ENCODE measurements at places on chromosomes 13 and 19. TPM values are rescaled to one million over a fixed set of nuclear protein-coding genes. Genes with fewer than 3 reads are reported as not detected.

FAM216B gene
- total RNA-seq, result not detected

LYL1 gene
- 17.8 TPM for total RNA-seq

SYCN gene
- total RNA-seq, result not detected

NRTN gene
- total RNA-seq, result 12.2 TPM

GRCh38 chr13:42967660-42968059 lies 24.4 kb downstream of the EPSTI1 start:
- no peaks in the 10 kb centered on the region for H3K27me3 ChIP-seq
- H3K4me3 ChIP-seq, result no peak overlapping the region
- DNase-seq, result no peak
- no peak overlapping the region for H3K27ac ChIP-seq
- H3K4me1 ChIP-seq, result peaks cover 16% of the 10 kb centered on the region
- no peaks in the 10 kb centered on the region for H3K36me3 ChIP-seq

- no peaks in the 10 kb centered on the region for H3K36me3 ChIP-seq
- H3K27ac ChIP-seq, result peak overlapping the region; percentile 17
- no peak overlapping the region for H3K4me3 ChIP-seq
- no peaks in the 10 kb centered on the region for H3K27me3 ChIP-seq
- no peaks in the 10 kb centered on the region for H3K4me1 ChIP-seq
These were observed 25.3 kb upstream of the SLC46A3 start for GRCh38 chr13:28744091-28744536.

DNA sequence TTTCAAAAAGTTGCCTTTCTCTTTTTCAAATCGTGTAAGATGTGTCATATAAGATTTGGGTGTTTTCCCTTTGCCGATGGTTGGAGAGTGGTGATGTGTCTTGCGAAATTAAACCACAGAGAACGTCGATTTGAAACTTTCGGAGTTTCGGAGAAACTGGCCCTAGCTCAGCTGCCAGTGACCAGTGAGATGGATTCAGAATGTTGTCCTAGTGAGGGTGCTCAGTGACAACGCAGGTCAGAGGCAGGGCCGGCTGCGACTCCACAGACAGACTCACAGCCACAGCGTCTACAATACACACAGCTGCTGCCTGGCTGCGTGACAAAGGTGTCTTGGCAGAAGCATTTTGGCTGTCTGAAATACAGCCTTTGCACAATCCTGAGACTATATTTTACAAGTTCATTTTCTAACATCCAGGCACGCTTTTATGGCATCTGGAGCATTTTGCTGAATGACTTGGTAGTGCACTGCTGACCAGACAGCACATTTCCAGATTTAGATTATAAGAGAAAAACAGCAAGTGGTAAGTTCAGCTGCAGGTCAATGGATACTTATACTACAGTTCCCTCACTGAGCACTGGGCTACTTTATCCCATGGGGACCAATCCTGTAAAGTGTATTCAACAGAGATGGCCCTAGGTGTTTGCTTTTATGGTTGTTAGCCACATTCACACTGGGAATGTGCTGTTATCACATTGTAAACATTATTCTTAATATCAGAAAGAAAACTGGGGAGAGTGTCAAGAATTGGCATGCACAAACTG lies 207.5 kb downstream of the KCNRG start:
- no peak overlapping the region for H3K4me3 ChIP-seq
- peaks cover 10% of the 10 kb centered on the region for H3K4me1 ChIP-seq
- H3K36me3 ChIP-seq, result no peaks in the 10 kb centered on the region
- H3K27me3 ChIP-seq, result no peaks in the 10 kb centered on the region
- DNase-seq, result peak; percentile 87

- H3K4me1 ChIP-seq, result no peaks in the 10 kb centered on the region
- no peaks in the 10 kb centered on the region for H3K36me3 ChIP-seq
- DNase-seq, result no peak
- no peaks in the 10 kb centered on the region for H3K27me3 ChIP-seq
These were observed 251.9 kb downstream of the COL4A1 start for GRCh38 chr13:110055089-110055488.

DNA sequence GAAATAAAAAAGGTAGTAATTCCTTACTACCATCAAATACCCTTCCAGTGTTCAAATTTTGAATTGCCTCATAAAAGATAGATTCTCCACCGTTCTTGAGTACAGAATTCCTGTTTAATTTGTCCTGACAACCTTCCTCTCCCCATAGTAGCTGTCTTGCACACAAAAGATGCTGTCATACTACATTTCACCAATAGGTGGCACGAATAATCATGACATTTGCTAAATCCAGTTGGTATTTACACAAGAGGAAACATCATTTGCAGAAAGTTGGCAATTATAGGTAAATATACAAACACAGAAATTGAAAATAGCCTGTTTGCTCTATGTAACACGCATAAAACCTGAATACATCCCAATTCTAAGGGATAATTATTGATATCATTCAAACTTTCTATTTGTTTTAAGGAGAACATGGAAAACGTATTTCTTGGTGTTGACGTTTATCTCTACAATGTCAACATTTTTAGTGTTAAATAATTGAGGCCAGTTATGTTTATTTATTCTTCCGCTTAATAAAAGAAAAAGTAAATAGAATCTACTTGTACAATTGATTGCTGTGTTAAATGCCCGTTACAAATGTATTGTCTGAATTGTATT lies 58.3 kb upstream of the CLDN10 start:
- H3K36me3 ChIP-seq, result no peaks in the 10 kb centered on the region
- peaks cover 5% of the 10 kb centered on the region for H3K4me1 ChIP-seq
- no peak overlapping the region for H3K4me3 ChIP-seq
- no peaks in the 10 kb centered on the region for H3K27me3 ChIP-seq
- H3K27ac ChIP-seq, result no peak overlapping the region

DNA sequence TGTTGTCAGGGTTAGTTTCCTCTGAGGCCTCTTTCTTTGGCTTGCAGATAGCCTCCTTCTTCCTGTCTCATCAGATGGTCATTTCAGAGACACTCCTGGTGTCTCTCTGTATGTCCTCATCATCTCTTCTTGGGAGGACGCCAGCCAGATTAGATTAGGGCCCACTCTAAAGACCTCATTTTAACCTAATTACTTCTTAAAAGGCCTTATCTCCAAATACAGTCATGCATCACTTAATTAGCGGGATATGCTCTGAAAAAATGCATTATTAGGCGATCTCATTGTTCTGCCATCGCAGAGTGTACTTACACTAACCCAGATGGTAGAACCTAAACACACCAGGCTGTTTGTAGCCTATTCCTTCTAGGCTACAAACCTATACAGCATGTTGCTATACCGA lies 89.0 kb downstream of the CDK8 start:
- H3K27ac ChIP-seq, result no peak overlapping the region
- no peak for DNase-seq
- peaks cover 6% of the 10 kb centered on the region for H3K36me3 ChIP-seq
- H3K4me1 ChIP-seq, result no peaks in the 10 kb centered on the region
- H3K4me3 ChIP-seq, result no peak overlapping the region

GRCh38 chr19:9295411-9295849 lies 14.2 kb downstream of the ZNF699 start:
- no peak overlapping the region for H3K27ac ChIP-seq
- no peak overlapping the region for H3K4me3 ChIP-seq
- H3K4me1 ChIP-seq, result no peaks in the 10 kb centered on the region
- DNase-seq, result no peak
- no peaks in the 10 kb centered on the region for H3K27me3 ChIP-seq
- peaks cover 27% of the 10 kb centered on the region for H3K36me3 ChIP-seq

DNA sequence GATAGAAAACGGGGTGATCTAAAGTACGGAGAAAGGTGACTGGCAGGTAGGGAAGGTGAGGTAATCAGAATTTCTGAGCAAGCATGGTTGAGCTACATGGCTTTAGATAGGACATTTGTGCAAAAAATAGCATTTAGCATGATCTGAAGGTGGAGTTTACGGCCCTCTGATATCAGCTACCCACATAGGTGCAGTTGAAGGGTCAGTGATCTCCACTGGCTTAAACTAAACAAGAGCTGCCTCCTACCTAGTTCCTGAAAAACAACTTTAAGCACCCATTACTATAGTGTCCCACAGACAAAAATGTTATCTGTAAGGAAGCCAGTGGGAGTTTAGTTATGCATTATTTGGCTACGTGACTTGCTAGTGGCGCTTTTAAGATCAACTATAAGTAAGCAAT lies 1.2 kb upstream of the CASP14 start:
- peaks cover 5% of the 10 kb centered on the region for H3K27me3 ChIP-seq
- no peaks in the 10 kb centered on the region for H3K4me1 ChIP-seq
- no peak for DNase-seq
- H3K4me3 ChIP-seq, result no peak overlapping the region

DNA sequence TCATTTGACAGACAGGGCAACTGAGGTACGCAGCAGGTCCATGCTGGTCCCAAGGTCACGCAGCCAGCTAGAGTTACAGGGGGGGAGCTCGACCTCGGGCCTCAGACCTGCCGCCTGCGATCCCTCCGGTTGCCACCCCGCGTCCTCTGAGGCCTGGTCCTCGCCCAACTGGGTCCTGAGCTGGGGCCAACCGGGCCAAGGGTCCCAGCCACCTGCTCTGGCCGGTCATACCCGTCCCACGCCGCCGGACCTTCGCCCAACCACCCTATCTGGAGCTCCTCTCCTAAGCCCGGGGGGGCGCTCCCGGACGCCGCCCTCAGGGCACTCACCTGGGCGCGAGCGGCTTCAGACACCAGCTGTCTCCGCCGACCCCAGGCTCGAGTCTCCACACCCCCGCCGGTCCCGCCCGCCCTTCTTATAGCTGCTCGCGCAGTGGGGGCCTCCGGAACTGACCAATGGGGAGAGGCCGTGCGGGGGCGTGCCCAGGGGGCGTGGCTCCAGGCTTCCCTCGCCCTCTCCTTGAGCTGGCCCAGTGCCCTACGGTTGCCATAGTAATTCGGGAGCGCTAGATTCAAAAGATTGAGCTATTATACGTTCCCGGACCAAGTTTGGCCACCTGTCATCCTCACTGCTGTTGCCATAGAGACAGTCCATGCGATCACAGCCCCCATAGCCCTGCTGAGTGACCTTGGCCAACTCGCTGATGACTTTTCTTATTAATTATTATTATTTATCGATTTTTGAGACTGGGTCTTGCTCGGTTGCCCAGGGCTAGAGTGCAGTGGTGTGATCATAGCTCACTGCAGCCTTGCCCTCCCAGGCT lies at the start of gene PLIN5:
Gene PLIN5 (minus strand): TSS at position 389 of the 823 bp plus-strand sequence. CDS start 1,150 bp downstream, outside the sequence.
- no peaks in the 10 kb centered on the region for H3K4me1 ChIP-seq
- H3K27ac ChIP-seq, result no peak within 1 kb of the TSS
- peak; percentile 84 for DNase-seq
- no peak within 1 kb of the TSS for H3K4me3 ChIP-seq
- no peaks in the 10 kb centered on the region for H3K36me3 ChIP-seq

DNA sequence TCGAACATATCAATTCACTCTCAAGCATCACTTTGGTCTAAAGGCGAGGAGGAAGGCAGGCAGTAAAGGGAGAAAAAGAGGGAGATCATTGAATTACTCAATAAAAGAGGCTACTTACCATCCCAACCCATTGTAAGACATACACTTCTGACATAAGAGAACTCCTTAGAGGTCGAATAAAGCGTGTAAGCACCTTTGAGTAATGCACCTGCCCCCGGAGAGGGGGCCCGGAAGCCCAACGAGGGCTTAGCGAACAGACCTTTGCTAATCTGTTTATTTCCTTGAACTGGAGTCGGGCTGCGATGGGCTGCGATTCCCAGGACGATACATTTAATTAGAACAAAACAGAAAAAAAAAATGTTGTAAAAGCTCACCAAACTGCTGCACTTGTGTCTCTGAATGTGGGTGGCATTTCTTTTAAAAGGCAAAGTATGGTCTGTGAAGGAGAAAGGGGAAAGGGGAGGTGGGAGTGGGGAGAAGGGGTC lies 3.0 kb downstream of the ZC3H4 start:
- no peaks in the 10 kb centered on the region for H3K4me1 ChIP-seq
- DNase-seq, result no peak
- H3K27me3 ChIP-seq, result no peaks in the 10 kb centered on the region
- peak overlapping the region; percentile 100 for H3K27ac ChIP-seq

- H3K4me3 ChIP-seq, result peak within 1 kb of the TSS; percentile 41
- H3K36me3 ChIP-seq, result no peaks in the 10 kb centered on the region
- H3K27ac ChIP-seq, result peak within 1 kb of the TSS; percentile 96
- no peaks in the 10 kb centered on the region for H3K27me3 ChIP-seq
These were observed at the start of gene HOOK2 for GRCh38 chr19:12774588-12775555. Gene HOOK2 (minus strand): TSS chr19:12775552. CDS start chr19:12775449, 103 bp downstream.

DNA sequence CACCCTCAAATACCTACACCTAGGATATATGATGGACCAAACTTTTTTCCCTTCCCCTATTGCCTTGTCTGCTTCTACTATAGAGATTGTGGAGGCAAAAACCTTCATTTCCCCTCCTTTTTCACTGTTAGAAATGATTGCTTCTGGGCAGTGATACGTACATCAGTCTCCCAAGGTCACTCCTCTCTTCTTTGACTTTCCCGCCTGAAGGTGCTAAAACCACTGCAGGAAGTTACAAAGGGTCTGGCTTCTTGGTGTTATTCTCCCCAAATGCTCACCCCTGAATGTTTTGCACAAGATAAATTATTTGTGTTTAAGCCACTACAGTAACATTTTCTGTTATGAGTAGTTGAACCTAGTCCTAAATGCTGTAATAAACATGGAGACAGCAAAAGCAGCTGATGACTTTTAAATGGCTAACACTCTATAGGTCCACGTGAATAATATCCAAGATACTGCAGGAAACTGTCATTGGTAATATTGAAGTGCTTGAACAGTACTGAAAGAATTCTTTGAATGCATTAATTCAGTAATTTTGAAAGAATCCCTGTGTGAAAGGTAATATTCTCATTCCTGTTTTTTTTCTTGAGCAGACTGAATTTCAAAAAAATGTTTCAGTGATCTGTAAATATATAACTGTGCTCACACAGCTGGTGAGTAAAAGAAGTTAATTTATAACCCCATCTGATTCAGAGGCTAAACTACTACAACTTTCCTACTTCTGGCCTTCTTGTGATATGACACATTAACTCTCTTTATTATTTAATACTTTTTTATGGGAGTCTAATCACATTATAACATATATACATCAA lies 865.1 kb downstream of the EFNB2 start:
- DNase-seq, result no peak
- no peaks in the 10 kb centered on the region for H3K27me3 ChIP-seq
- H3K27ac ChIP-seq, result no peak overlapping the region
- H3K4me1 ChIP-seq, result no peaks in the 10 kb centered on the region

- H3K27me3 ChIP-seq, result no peaks in the 10 kb centered on the region
- H3K36me3 ChIP-seq, result no peaks in the 10 kb centered on the region
- H3K27ac ChIP-seq, result no peak overlapping the region
- no peak for DNase-seq
- H3K4me1 ChIP-seq, result peaks cover 13% of the 10 kb centered on the region
These were observed 22.4 kb downstream of the POU2F2 start for GRCh38 chr19:42109896-42110295.

- H3K4me1 ChIP-seq, result no peaks in the 10 kb centered on the region
- H3K27me3 ChIP-seq, result no peaks in the 10 kb centered on the region
- H3K36me3 ChIP-seq, result no peaks in the 10 kb centered on the region
- DNase-seq, result no peak
- no peak overlapping the region for H3K4me3 ChIP-seq
These were observed 85.5 kb downstream of the DIAPH3 start for GRCh38 chr13:60078226-60078625.

All from sigmoid colon (tissue), 7 donors.